ENCODE measurements at places on chromosomes 7 and 10. TPM values are rescaled to one million over a fixed set of nuclear protein-coding genes. Genes with fewer than 3 reads are reported as not detected.

AGAP5 gene
- total RNA-seq: 20.6 TPM

DNA sequence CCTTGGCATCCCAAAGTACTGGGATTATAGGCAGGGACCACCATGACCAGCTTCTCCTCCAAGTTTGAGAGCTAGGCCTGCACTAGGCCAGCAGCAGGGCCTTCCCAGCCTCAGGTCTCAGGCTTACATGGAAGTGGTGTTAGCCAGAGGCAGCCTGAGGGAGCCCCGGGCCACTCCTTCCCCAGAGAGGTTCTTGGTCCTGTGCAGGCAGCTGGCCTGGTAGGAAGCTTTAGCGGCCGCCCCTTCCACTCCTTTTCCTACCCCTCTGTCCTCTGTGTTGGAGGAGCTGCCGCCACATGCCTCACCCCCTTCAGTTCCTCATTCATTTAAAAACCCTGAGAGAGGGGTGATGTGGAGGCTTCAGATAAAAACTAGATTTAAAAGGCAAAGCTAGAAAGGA, 40.3 kb downstream of the TSPAN15 start:
- H3K27ac ChIP-seq: no peak overlapping the region
- DNase-seq: no peak
- H3K27me3 ChIP-seq: no peaks in the 10 kb centered on the region
- no peak overlapping the region for H3K4me3 ChIP-seq

DNA sequence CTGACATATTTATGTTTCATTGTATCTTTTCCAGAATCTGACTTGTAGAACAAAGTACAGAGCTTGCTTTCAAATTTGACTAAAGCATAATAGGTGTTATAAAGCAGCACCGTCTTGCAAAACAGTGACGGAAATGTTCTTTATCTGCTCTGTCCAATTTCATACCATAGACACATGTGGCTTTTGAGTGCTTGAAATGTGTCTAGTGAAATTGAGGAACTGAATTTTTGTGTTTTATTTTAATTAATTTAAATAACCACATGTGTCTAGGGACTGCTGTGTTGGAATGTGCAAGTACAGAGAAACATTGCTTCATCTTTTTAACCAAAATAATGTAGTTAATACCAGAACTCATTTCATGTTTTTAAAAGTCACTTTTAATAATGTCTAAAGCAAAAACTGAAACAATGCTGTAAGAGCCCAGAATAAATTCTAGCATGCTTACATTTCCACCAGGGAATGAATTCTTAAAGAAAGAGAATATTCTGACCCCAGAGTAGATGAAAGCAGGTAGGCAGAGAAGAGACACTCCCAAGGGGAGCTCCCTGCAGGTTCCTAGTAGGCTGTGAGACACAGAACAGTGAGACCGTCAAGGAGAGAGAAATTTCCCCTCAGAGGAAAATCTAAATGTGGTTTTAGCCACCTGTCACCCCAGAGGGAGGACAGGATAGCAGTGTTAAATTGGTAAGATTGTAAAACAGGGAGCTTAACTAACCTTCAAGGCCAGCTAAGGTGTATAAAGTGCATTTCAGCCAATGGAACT, 175.3 kb upstream of the KMT2E start:
- H3K27me3 ChIP-seq: no peaks in the 10 kb centered on the region
- H3K27ac ChIP-seq: no peak overlapping the region
- H3K4me1 ChIP-seq: no peaks in the 10 kb centered on the region
- DNase-seq: no peak
- no peak overlapping the region for H3K4me3 ChIP-seq

CPVL gene
- total RNA-seq: 2.5 TPM

GLI3 gene
- 0.53 TPM for total RNA-seq

PTF1A gene
- not detected for total RNA-seq

DNA sequence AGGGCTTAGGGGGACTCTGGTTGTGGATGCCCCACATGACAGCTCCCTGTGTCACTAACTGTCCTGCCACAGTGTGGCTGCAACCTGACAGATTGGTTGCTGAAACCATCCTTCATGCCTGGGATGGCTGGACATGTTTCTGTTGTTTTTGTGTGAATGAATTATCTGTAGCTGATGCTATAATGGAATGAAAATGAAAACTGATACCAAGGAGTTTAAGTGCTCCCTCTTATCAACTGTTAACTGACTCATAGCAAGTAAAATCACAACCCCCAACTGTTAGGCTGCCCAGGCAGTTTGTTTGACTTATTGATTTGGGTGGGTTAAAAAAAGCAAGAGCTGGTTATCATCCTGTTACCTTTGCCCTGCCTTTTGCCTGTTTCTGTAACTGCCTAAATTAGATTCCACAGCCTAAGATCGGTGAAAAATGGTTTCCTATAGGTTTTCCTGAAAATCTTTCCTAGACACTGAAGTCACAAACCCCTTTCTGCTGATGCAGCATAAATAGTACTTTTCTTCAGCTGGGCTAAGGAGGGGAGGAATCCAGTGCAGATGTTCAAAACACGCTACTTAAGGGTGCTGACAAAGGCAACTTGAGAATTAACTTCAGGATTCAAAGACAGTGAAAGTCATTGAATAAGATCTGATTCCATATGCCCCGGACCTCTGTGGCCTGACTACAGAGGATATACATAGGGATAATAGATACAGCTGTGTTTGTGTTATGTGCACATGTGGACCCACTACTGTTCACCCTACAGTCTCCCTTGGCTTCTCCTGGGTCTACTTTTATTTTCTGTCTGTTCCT, 5.7 kb downstream of the FRAT2 start:
- no peak overlapping the region for H3K27ac ChIP-seq
- no peaks in the 10 kb centered on the region for H3K36me3 ChIP-seq
- no peak overlapping the region for H3K4me3 ChIP-seq
- DNase-seq: no peak
- H3K27me3 ChIP-seq: no peaks in the 10 kb centered on the region
- peaks cover 43% of the 10 kb centered on the region for H3K4me1 ChIP-seq

DNA sequence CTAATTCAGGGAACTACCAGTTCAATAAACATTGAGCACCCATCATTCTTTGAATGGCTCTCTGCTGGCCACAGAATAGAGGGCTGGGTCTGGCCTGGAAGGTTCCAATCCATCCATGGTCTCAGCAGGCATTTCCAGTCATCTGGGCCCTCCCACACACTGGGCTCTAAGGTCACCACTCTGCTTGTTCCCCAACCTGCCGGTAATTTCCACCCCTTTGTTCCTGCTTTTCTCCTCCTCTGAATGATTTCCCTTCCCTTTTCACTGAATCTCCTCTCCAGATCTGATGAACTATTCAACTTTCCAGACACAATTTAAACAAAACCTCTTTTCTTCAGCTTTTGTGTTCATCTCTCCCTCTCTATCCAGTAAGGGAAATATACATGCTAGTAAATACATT, 2.6 kb downstream of the BZW2 start:
- H3K27ac ChIP-seq: no peak overlapping the region
- DNase-seq: no peak
- no peaks in the 10 kb centered on the region for H3K27me3 ChIP-seq
- H3K36me3 ChIP-seq: no peaks in the 10 kb centered on the region
- H3K4me3 ChIP-seq: no peak overlapping the region

- no peak overlapping the region for H3K27ac ChIP-seq
- DNase-seq: no peak
- no peaks in the 10 kb centered on the region for H3K27me3 ChIP-seq
Measured at GRCh38 chr10:1464881-1465417, 272.4 kb downstream of the ADARB2 start.

GRCh38 chr7:7517754-7518153, 17.9 kb downstream of the COL28A1 start:
- no peaks in the 10 kb centered on the region for H3K27me3 ChIP-seq
- DNase-seq: no peak
- H3K36me3 ChIP-seq: no peaks in the 10 kb centered on the region
- H3K4me3 ChIP-seq: no peak overlapping the region
- peaks cover 12% of the 10 kb centered on the region for H3K4me1 ChIP-seq

- H3K27ac ChIP-seq: peak overlapping the region; percentile 68
- no peaks in the 10 kb centered on the region for H3K36me3 ChIP-seq
- no peak for DNase-seq
- H3K27me3 ChIP-seq: no peaks in the 10 kb centered on the region
- no peaks in the 10 kb centered on the region for H3K4me1 ChIP-seq
- H3K4me3 ChIP-seq: no peak overlapping the region
Measured at GRCh38 chr7:96328016-96328415, 6.1 kb upstream of the SLC25A13 start.

RET gene
- 1.2 TPM for total RNA-seq

EMX2 gene
- total RNA-seq: not detected

GRCh38 chr10:56091872-56092271, 269.2 kb downstream of the ZWINT start:
- no peak for DNase-seq
- H3K4me3 ChIP-seq: no peak overlapping the region
- H3K4me1 ChIP-seq: no peaks in the 10 kb centered on the region
- H3K36me3 ChIP-seq: no peaks in the 10 kb centered on the region

MMD2 gene
- not detected for total RNA-seq

DNA sequence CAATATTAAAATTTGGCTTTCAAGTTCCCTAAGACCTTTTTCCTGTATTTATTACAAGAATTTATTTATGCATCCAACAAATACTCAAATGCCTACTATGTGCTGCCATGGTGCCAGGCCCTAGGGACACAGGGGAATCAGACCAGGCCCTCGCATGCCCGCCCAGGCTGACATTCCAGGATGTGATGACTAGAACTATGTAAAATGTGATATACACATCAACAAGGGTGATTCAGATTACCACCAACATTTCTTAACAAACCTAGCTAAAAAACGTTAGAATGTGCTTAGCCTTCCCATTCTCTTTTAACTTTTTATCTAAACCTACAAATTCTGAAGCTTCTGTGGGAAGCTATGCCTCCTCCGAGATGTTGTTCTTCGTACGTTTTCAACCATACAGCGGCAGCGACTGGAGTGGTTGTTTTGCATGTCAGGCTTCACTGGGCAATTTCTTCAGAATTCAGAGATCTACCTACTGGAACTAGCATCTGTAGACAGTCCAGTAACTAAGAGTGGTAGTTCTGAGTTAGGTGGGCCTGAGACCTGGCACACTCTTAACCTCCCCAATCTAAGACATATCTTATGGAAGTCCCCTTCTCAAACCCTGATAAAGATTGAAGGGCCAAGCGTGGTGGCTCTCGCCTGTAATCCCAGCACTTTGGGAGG, 22.1 kb downstream of the GNA12 start:
- no peak overlapping the region for H3K4me3 ChIP-seq
- no peak for DNase-seq
- peaks cover 7% of the 10 kb centered on the region for H3K4me1 ChIP-seq
